ENCODE measurements at places on chromosomes 16 and 17.

GRCh38 chr17:83084214-83084613, 4.8 kb downstream of the METRNL start:
- no peak for DNase-seq

DNA sequence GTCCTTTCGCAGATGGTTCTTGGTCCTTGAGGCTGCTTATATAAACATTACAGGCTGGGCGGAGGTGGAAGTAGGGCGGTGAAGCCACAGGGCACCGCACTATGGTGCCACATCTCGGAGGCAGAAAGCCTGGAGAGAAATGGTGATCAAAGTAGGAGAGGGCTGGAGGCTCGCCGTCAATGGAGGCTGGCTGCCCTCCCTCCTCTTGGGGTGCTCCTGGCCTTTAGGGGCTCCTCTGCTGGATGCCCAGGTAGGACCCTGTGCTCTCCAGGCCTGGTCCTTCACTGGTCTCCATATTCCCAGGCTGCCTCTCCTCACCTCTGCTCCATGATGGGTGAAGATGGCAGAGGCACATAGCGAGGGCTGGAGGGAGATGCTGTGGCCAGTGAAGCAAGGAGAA, 2.1 kb upstream of the TLCD2 start:
- no peak for DNase-seq

- DNase-seq: no peak
Measured at GRCh38 chr16:68190081-68190480, 45.8 kb downstream of the ESRP2 start.

GRCh38 chr16:852451-853185, 52.1 kb upstream of the GNG13 start:
- DNase-seq: no peak

GRCh38 chr17:80890921-80891396, 100.7 kb upstream of the CHMP6 start:
- no peak for DNase-seq

DNA sequence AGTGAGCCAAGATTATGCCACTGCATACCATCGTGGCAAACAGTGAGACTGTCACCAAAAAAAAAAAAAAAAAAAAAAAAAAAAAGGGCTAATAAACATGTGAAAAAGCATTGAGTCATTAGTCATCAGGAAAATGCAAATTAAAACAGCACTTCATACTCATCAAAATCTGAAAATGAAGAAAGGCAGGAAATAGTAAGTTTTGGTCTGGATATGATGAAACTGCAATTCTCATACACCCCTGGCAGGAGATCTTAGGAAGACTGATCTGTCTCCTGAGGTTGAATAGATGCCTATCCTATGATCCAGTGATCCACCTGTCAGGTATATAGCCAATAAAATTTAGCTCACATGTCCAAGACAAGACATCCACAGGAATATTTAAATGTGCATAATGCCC, 212.7 kb downstream of the CPPED1 start:
- DNase-seq: no peak

Data from activated CD4-positive, CD25-positive, alpha-beta regulatory T cell treated with anti-CD3 and anti-CD28 coated beads, Interleukin-2, amount 50 U/mL, for 16 hours (primary cell).